ENCODE measurements at places on chromosomes 6 and 20.

- DNase-seq, result no peak
Observed at GRCh38 chr20:61556111-61556510, 304.1 kb downstream of the CDH4 start.

GRCh38 chr20:38806855-38807655 is 1.6 kb downstream of the PPP1R16B start:
- no peak for DNase-seq

DNA sequence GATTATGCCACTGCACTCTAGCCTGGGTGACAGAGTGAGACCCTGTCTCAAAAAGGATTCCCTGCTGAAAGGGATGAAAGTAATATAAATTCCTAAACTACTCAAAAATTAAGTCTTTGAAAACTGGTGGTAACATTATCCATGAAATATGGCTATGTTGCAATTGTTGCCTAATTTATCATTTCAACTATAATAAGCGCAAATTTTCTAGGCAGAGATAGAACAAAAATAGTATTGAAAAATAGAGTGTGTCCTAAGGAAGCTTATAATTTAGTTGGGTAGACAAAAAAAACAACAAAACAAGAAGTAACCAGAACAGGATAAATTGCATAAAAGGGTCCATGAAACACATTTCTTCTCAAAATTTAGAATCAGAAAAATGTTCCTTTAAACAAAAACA is 68.0 kb downstream of the FKBP5 start:
- DNase-seq, result no peak

DNA sequence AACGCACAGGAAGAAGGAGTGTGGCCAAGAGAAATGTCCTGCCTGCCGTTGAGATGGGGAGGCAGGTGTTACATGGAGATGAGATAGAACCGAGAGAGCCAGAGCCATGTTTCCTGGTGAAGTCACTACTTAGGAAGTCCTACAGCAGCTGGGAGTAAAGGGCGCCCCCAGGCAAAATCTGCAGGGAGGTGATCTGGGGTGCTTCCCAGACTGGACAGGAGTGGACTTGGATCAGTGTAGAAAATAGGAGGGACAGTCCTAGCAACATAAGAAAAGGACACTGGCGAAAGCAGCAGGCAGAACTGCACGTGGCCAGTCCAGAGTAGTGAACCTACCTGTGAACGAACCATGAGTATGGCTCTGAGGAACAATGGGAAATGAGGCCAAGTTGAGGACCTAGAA is 85.3 kb downstream of the CD164 start:
- DNase-seq, result no peak

DNA sequence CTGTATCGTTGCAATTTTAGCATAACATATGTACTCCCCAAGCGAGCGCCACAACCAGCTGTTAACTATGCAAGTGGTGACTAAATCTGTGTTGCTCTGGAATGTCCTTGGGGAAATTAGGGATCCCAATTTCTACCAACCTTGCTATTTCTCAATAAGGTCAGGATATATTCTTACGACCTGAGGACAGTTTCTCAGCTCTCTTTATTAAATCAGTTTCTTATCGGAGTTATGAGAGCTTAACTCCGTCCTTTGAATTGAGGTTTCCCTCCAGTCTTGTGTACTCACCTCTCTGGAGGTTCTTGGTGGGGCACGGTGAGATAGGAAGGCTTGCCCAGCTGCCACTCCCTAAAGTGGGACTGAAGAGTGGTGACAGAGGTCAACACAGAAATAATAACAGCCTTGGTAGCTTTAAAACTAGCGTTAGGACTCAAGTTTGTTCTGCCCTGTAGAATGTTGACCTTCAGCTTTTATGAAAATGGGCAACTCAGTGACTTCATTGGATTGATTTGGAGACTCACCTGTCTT is 694 bp downstream of the MRPS18B start:
- DNase-seq, result no peak

DNA sequence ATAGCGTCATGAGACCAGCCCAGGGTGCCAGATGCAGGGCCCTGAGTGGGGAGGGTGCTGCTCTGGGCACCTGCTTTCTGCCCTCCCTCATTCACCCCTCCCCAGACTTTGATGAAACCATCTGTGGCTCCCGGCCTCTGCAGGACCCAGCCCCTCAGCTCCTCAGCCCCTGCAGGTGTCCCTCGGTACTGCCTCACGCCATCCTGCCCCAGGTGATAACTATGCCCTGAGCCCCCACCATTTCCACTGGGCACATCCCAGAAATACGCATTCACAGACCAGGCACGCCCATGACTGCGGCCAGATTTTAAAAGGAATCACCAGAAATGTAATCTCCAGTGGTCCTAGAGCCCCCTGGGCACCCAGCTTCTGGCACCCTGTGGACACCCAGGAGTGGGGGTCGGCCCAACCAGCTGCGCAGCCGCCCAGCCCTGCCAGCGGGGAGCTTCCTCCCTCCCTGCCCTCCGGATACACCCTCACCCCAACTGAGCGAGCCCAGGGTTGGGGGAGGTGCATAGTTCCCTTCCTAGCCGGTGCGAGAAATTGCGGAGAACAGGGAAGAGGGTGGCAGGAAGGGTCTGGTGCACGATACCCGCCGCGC is 615 bp upstream of the NTSR1 start:
- DNase-seq, result no peak

- DNase-seq, result no peak
Observed at GRCh38 chr20:62941792-62942191, 3.8 kb downstream of the GID8 start.

DNA sequence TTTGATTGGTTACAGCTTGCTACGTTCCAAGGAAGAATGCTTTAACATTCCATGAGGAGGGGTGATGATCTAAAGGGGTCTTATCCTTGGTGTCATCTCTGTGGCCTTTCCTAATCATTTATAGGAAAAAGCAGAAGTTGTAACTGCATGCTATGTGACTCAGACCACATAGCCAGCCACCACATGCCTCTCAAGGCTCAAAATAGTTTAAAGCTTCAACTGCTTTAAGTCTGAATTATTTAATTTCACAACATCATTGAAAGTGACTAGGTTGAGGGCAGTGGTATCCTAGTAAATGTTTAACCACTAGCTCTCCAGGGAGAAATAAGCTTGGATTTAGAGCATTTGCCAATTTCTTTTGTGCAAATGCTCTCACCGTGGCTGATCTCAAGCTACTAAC is 29.7 kb downstream of the MC3R start:
- DNase-seq, result no peak

DNA sequence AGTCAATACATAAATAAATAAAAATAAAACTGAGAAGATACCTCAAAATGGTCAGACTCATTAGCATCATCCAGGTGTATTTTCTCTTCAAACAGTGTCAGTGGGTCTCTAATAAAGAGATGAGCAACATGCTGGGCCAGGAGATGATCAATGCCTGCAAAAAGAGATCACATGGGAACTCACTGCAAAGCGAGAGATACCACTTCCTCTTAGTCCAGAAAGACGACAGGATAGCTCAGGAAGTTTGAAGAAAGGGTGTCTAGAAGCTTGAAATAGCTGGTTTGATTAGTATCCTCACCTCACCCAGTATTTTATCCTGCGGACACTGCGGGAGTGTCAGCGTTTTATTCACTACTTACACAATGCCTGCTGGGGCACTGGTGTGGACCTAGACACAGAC is 38.0 kb downstream of the GCLC start:
- no peak for DNase-seq

GRCh38 chr6:11282245-11282644 is 49.8 kb upstream of the NEDD9 start:
- no peak for DNase-seq

- no peak for DNase-seq
Observed at GRCh38 chr6:156183678-156184077, 593.5 kb upstream of the ARID1B start.

GRCh38 chr6:110147870-110148269 is 31.6 kb downstream of the WASF1 start:
- DNase-seq, result no peak

DNA sequence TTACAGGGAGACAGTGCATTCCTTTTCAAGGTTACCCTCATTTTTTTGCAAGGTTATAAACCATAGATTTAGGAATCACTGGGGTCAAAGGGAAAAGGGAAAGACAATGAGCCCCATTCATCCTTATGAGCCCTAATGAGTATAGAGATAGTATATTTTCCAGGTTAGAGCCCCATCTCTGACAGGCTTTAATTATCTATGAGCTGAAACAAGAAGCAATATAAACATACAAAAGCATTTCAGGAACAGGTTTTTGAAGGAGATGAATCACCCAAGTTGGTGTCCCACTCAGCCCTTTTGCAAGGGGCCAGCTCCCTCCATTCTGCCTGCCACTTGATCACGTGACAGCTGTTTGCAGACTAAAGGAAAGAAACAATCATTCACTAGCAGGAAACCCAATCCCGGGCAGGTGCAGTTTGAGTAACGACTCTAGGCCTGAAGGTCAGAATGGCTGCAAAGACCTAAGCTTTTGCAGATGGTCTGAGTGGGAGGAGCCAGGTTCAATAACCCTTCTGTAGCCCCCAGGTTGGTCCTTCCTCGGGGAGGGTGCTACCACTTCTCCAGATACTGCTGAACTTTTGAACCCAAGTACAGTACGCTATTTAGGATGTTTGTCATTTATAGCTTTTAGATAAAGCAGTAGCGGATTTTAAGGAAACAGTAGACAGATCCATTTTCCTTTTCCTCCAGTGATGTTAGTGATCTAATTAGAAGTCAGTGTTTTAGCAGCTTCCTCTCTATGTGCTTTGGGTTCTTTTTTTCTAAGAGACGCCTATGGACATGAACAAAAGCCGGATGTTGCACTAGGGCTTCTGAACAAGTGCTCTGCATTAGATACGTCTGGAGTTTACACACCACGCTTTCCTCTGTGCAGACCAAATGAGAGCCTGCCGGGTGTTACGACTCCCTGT is 253.2 kb downstream of the SOX4 start:
- no peak for DNase-seq

DNA sequence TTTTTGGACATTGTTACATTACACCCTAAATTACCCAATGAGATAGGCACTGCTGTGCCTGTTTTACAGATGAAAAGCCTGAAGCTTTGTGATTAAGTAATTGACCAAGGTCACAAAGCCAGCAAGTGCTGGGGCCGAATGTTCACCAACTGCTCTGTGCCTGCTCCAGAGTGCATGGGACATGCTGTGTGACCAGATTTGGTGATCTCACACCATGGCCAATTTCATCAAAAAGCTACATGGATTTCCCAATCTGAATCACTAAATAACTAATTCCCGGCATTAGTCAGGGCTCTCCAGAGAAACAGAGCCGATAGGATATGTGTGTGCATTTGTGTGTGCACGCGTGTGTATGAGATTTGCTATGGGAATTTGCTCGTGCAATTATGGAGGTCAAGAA is 228.3 kb upstream of the ECI2 start:
- no peak for DNase-seq

DNA sequence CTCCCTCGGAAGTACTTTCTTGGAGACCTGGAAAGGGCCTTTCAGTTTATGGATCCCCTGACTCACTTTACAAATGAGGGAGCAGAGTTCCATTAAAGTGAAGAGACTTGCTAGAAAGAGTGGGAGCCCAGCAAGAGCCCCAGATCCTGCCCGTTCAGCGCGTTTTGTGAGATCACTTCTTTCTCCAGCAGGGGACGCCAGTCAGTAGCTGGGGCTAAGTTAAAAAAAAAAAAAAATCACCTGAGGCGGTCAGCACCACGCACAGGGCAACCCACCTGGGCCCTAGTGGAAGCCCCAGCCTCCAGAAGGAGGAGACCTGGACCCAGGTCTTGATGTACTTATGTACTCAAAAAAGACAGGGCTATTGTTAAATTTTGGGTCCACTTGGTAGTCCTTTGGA is 274.5 kb upstream of the RNF24 start:
- DNase-seq, result no peak

DNA sequence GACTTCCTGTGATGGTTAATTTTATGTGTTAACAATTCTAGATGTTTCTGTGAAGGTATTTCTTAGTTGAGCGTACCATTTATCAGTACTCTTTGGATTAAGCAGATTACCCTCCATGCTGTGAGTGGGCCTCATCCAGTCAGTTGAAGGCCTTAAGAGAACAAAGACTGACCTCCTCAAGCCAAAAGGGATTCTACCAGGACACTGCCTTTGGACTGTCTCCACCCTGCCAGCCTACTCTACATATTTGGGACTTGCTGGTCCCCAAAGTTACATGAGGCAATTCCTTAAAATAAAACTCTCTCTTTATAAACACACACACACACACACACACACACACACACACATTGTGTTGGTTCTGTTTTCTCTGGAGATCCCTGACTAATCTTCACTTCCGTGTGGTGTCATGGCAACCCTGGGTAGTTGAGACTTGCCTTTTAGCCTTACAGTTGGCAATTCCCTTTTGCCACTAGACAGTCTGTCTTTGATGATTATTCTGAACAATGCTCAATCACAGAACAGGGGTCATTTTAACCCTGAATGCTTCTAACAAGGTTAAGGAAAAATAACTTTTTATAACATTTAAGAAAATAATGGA is 32.2 kb downstream of the MRAP2 start:
- no peak for DNase-seq

DNA sequence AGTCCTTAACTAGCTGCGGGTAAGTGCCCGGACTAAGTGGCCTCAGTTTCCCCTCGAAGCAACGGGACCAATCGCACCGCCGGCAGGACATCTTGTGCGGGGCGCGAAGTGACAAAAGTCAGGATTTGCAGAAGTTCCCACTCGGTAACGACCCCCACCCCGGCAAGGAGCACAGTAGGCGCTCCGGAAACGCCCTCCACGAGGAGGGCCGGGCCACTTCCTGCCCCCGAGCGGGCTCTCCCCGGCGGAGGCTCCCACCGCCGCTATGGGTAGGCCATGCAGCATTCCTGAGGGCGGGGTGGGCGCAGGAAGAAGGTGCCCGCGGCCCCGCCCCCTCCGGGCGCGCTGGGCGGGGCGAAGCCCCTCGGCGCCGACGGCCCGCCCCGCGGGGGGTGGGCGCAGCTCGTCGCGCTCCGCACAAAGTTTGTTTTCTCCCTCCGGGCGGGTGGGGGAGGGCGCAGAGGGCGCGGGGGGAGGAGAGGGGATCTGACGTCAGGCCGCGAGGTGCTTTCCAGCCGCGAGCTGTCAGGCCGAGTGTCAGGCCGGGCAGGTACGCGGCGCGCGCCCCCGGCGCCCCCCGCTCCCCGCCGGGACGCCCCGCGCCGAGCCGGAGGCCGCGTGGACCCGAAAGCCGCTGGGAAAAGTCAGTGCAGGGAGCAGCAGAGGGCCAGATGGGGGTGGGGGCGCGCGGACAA is at the start of gene TGIF2:
Gene TGIF2 (plus strand): TSS at position 495 of the 695 bp plus-strand sequence. CDS start 5,178 bp downstream, outside the sequence.
- peak; percentile 84 for DNase-seq

- DNase-seq, result no peak
Observed at GRCh38 chr6:48426636-48427035, 315.6 kb upstream of the PTCHD4 start.

GRCh38 chr6:168636147-168637004 is 195.4 kb downstream of the SMOC2 start:
- DNase-seq, result no peak

DNA sequence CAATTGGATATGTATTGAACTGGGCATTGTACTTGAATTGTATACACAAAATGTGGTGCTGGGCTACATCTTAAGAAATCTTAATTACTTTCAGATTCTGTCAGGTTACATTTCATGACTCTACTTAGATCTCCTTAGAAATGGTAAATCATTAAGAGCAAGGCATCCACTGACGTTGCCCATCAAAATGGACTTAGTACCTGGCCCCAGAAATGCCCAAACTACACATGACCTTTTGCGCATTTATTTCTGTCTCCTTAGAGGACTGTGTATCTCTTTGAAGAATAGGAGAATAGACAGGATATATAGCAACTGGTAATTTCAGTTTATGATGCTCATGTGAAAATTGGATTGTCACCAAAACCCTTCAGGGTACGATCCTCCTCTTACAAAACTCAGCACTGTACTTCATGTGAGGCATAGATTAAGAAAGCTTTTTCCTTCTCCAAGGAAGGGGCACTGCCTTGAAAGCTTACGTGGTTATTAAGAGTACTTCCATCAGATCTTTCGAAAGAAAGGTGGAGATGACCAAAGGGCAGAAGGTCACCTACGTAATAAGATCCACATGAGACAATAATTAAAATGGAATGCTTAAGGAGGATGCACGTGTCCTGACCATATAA is 61.4 kb upstream of the BMP2 start:
- DNase-seq, result no peak

All from stimulated activated CD8-positive, alpha-beta memory T cell treated with anti-CD3 and anti-CD28 coated beads, Interleukin-4, amount 100 ng/mL, for 1 hour (primary cell).